Uterus (tissue), 4 donors: ENCODE measurements at places on chromosomes 7 and 10. TPM values are rescaled to one million over a fixed set of nuclear protein-coding genes. Genes with fewer than 3 reads are reported as not detected.

- no peak for DNase-seq
Observed at GRCh38 chr10:80414142-80414895, 6.0 kb downstream of the PRXL2A start.

GRCh38 chr10:70265032-70265689 lies 18.6 kb downstream of the NPFFR1 start:
- no peak for DNase-seq

- DNase-seq, result no peak
Observed at GRCh38 chr10:58291538-58292174, 22.7 kb downstream of the CISD1 start.

DNA sequence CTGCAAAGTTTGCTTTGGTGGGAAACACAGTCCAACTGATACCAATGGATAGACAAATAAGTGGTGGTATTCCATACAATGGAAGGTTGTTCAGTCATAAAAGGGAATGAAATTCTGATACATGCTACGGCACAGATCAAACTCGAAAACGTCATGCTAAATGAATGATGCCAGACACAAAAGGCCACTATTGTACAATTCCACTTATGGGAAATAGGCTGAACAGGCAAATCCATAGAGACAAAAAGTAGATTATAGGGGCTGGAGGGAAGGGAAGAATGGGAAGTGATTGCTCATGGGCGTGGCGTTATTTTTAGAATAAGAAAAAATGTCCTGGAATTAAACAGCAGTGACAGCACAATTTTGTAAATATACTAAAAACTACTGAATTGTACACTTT lies 66.0 kb upstream of the FOXK1 start:
- DNase-seq, result no peak

DNA sequence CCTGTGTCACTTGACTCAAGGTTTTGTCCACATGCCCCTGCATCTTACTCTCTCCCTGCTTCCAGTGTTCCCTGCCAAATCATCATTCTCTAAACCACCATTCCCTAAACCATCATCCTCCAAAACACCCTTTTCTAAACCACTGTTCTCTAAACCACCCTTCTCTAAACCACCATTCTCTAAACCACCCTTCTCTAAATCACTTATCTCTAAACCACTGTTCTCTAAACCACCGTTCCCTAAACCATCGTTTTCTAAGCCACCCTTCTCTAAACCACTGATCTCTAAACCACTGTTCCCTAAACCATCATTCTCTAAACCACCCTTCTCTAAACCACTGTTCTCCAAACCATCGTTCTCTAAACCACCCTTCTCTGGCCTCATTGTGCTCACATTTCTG lies 142.1 kb downstream of the CXCL12 start:
- no peak for DNase-seq

GRCh38 chr7:143322760-143323633 lies 7.1 kb downstream of the CLCN1 start:
- DNase-seq, result peak; percentile 49

The NEBL gene
- total RNA-seq, result 2.1 TPM

DNA sequence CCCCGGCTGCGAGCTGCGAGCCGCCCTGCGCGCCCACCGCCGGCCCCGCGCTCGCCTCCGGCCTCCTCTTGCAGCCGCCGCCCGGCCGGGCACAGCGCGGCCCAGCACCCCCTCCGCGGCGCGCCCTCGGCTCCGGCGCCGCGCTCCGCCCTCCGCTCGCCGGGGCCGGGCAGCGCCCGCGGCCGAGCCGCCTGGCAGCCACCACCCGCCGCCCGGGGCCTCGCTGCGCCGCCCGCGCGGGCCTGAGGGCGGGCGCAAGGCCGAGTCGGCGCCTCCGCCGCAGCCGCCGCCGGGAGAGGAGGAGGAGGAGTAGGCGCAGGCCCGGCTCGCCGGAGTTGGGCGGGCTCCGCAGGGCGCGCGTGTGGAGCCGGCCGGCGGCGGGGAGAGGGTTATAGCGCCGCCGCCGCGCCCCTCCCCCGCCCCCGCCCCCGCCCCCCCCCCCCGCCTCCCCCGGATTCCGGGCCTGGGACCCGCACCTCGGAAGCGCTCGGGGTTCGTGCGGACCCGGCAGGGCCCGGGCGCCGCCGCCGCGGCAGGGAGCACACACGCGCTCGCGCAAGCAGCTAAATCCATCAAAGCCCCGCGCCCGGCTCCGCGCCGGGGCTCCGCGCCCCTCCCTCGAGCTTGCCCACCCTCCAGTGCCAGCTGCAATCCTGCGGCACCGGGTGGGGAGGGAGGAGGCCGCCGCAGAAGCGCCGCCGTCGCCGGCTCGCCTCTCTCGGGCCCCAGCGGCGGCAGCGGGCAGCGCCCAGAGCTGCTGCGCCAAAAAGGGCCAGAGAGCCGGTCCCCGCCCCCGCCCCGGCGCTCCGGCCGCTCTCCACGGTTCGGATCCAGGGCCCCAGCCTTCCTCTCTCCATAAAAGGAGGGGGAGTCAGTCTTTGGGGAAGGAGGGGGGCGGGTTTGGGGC lies at the start of gene PDGFA:
TSS of gene PDGFA (minus strand) at position 363 of the 907 bp plus-strand sequence. CDS start 845 bp downstream, outside the sequence.
- peak; percentile 66 for DNase-seq

- DNase-seq, result peak; percentile 39
Observed at GRCh38 chr10:557792-558328, 131.6 kb downstream of the DIP2C start.

DNA sequence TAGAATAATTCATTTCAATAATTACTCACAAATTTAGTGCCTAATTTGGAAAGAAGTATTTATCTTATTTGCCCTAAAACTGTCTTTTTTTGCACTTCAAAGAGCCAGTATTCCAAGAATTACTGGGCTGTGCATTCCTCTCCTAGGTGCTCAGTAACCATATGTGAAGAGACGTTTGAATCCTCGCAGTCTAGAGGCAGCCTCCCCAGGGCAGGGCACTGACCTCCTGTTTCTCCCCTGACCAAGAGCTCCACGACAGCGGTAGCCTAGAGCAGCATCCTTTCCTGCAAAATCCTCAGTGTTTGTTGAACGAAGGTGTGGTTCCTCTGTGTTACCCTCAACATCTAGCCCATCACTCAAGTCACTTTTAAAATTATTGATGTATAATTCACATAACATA lies 113.1 kb downstream of the EEPD1 start:
- no peak for DNase-seq

DNA sequence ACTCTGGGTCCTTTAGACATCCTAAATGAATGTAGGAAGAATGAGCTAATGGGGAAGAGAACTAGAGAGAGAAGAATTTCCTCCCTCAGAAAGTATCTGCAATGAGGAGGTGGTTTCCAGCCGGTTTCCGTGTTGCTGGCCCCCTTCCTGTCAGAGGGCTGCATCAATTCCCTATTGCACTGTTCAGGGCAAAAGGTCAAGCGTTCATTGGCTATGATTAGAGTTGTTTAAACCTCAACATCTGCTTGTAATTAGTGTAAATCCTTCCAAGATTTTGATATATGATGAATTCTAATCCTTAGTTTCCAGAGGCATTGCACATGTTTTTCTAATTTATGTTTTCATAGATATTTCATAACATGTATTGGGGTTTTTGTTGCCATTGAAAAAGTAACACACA lies 107.3 kb upstream of the SGCE start:
- DNase-seq, result peak; percentile 47

GRCh38 chr7:157250605-157251228 lies 86.1 kb upstream of the DNAJB6 start:
- DNase-seq, result no peak

The PPP1R17 gene
- not detected for total RNA-seq

DNA sequence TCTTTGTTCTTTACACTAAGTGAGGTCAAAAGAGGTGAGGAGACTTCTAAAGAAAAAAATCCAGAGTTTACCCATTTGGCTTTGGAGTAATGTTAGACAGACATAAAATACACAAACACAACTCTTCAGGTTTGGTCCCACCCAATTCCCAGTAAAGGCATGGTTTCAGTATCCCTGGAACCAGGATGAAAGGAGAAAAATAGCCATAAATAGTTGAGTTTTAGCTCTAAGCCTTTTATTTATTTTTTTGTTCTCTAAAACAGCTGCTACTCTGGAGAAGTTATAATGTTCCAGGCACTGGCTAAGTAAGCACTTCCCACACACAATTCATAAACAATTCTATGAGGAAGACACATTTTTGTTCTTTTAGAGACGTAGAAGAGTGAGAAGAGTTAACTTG lies 4.0 kb downstream of the ABCB1 start:
- no peak for DNase-seq
